Suppressor macrophage treated with lipopolysaccharide for 4 hours (primary cell): ENCODE measurements at places on chromosomes 6 and 20.

DNA sequence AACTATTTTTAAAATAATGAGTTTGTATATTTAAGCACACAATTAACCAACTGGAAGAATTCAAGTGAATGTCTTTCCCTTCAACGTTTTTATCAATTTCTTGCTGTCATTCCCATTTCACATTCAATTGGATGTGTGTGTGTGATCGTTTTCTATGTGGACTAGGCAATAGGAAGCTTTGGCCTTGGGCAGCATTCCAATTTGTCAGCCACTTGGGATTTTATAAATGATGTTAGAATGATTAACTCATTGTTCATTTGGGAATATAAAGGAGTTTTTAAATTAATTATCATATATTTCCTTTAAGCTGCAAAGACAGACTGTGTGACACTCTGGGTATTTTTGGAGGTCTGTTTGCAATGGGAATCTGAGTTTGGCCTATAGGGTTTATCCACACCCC is 162.4 kb downstream of the COL9A1 start:
- DNase-seq: no peak

GRCh38 chr6:157198425-157199279 is 124.7 kb downstream of the TMEM242 start:
- DNase-seq: no peak

DNA sequence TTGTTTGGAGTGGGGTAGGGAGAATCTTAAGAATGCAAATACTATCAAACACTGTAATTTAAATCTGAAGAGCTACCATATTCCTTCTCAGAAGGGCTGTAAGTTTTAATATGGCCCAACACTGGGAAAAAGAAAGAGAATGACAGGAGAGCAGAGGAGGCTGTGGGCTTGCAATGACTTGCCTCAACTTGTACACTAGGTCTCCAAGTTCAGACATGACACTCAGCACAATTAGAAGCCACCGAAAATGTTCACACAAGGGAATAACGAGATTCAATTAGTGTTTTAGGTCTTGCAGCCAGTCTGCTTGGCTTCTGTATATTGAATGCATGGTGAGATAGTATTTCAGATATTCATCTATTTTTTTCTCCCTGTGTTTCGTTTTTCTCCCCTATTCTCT is 89.4 kb downstream of the HS3ST5 start:
- no peak for DNase-seq

DNA sequence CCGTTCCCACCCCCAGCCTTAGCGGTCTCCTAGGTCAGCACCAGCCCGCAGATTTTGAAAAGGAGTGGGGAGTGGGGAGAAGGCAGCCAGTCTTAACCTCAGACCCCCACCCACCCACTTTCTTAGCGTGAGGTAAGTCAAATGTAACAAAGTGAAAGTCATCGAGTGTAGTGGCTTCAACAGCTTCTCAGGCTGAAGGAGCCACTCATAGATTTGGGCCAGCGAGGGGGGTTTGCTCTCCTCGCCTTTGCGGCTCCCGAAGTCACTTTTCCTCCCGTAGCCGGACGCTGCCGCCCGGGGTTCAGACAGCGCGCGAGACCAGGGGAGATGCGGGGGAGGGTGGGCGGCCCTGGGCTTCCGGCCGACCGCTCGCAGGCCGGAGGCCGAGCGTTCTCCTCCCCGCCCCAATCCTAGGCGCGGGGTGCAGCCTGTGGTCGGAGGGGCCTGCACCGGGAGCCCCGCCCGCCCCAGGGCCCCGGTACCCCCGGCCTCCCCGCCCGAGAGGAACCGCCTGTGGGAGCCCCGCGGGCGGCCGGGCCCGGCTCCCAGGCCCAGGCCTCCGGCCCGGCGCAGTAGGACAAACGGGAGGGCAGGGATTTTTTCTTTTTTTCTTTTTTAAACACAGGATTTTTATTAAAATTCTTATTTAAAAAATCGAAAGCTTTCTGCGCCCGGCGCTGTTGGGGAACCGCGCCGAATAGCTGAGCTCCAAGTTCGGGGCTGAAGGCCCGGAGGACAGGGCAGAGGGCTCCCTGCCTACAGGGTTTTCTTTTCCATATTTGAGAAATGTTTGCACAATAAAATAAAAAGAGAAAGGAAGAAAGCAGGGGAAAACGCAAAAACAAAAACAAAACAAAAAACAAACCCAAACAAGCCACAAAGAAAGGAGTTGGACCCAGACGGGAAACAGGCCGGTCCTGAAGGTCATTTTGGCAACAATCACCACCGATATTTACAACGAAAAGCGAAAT is 3.2 kb downstream of the NKX2-2 start:
- DNase-seq: no peak

GRCh38 chr6:27374824-27375612 is 13.5 kb upstream of the ZNF391 start:
- peak; percentile 10 for DNase-seq

GRCh38 chr6:133289733-133290306 is 48.7 kb downstream of the EYA4 start:
- no peak for DNase-seq

DNA sequence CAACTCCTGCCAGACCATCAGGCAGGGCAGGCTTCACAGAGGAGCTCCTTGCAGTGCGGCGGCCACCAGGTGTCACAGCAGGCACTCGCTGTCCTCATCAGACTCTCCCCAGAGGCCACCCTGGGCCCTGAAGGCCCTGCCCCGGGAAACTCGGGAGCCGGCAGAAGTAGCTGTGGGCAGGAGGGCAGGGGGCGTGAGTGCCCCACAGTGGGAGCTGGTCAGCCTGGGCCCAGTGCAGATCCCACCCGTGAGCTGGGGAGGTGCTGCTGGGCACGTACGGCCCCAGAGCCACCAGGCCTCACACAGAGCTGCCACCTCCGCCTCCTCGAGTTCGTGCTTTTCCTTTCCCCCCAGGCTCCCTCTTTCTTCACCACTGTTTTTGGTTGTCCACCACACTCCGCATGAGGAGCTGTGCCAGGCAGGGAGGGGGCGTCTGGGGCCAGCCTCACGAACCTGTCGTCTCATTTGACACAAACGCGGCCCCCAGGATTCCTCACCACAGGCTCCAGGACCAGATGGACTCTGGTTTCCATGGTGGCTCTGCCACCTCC is 33.8 kb downstream of the FRMD1 start:
- DNase-seq: no peak

GRCh38 chr6:113271437-113271836 is 585.7 kb upstream of the MARCKS start:
- DNase-seq: no peak
